ENCODE measurements at places on chromosomes 1 and 21.

DNA sequence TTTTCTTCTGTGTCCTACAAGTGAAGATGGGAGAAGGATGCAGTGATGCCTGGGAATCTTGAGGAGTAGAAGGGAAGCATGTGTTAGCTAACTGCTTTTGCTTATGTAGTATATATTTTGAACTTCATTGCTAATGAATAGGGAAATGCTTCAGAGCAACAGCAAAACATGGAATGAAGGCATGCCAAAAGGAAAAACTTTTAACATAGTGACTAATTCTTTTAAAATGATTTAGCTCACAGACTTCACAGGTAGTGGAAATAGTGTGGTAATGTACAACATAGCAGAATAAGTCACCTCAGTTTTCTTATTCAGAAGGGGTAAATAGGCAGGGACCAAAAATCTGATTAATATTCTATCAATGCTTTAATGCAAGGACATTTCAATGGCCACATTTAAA, 95.5 kb downstream of the LYPLAL1 start:
- no peak for DNase-seq

- no peak for DNase-seq
Observed at GRCh38 chr1:204728045-204728444, 42.5 kb upstream of the LRRN2 start.

DNA sequence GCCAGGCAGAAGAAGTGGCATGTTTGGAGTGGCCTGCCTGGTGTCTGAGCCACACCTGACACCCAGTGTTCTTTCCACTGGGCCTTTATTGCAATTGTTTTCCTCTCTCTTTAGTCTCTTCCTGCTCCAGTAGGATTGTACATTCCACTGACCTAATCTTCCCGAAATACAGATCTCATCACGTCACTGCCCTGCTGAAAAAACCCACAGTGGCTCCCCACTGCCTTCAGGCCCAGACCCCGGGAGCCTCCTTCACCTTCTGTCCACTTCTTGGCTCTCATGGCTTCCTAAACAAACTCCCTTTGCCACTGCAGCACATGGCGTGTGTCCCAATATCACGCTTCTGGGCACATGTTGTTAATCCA, 25.3 kb upstream of the ATP5PO start:
- no peak for DNase-seq

DNA sequence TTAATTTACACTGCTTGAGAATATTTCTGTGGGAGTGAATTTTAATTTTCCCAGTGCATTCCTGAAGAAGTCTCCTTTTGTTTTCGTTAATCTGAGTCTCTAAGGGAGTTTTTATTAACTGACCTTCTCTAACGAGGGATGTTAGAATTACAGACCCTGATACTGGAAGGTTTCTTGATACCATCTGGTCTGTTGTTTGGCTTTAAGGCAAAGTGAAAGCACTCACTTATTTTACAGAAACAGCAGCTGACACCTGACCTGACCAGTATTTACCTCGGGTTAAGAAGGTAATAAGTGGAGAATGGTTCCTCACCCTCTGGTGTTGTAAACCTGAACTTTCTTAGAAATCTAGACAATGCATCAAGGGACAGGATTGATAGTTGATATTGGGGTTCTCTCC, 12.4 kb downstream of the CDC14A start:
- DNase-seq, result no peak

DNA sequence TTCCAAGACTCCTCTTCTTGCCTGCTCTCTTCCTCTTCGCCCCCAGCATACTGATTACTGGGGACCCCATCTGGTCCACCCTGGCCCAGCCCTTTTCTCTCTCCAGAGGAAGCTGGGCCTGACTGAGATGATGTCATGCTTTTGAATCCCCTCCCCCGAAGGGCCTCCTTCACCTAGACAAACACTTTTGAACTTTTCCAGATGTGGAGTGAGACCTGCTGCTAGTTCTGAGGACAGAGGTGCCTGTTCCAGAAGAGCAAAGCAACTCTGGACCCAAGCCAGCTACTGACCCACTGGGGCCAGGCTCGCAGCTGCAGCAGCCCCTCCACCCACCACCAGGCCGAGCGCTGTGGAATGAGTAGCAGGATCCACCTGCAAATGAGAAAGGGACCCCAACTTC, 8.4 kb downstream of the CD34 start:
- no peak for DNase-seq

DNA sequence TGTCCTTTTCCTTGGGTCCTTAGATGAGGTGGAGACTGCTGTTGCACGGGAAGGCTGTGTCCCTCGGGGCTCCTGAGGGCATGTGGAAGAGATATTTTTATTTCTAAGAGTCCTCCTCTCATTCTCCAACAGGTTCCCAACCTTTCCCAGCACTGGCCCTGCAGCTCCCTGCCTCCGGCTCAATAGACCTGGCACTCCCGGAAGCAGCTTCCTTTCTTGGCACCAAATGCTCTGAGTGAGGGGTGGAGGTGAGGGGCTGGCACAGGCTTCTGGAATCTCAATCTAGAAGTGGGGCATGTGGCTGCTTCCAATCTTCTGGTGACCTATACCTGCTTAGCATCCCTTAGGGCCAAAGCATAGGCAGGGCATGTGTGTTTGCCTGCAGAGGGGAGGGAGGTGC, 4.5 kb downstream of the ETV3L start:
- no peak for DNase-seq

DNA sequence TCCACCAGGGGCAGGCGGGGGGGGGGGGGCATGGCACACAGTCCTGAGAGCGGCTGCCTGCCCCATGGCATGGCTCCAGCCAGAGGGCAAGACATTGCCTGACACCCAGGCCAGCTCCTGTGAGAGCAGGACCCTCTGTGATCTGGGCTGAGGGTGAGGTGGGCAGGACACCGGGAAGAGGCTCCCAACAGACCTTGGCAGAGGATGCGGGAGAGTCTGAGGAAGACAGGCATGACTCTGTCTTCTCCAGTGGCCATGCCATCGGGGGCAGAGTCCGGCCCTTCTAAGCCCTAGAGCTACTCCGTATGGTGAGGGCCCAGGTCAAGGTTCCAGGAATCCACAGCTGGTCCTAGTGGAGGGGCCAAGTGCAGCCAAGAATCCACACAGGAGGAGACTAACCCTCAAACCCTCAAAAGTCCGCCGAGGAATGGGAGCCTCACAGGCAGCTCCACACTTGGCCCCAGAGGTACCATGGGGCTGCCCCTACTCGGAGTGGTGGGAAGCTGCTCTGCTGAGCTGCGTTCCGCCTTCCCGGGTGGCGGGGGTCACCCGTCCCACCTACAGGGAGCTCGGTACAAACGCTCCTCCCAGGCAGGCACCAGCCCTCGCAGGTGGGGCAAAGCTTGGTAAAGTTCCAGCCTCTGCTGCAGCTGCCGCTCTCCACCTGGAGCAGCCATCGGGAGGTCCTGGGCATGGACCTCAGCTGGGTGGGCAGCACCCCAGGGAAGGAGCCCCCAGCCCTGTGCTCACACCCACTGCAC, 6.5 kb downstream of the ACTRT2 start:
- no peak for DNase-seq

GRCh38 chr1:42422737-42423136, 33.1 kb downstream of the ZMYND12 start:
- DNase-seq, result no peak

DNA sequence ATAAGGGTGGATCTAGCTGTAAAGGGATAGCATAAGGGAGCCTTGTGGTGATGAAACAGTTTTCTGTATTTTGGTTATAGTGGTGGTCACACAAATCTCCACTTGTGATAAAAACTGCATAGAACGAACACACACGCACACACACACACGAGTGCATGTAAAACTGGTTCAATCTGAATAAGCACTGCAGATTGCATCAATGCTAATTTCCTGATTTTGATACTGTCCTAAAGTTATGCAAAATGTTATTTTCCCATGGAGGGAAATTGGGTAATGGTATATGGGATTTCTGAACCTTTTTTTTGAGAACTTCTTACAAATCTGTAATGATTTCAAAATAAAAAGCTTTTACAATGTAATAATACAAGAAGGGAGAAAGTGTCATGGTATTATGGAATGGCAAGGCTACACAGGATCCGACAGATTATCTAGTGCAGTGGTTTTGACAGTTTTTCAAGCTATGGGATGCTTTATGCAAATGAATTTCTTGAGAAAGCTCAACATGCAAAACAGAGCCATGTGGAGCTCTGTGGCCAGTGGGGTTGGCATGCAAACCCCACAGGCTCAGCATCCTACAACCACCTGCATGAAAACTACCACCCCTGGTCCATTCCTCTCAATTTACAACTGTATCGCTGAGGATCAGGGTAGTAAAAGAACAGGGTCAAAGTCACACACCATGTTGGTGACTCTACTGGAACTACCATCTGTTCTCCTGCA, 18.8 kb downstream of the SLC41A1 start:
- DNase-seq, result no peak

- DNase-seq, result no peak
Observed at GRCh38 chr1:63190171-63190570, 132.2 kb upstream of the FOXD3 start.

- no peak for DNase-seq
Observed at GRCh38 chr1:198934426-198934825, 295.6 kb downstream of the PTPRC start.

GRCh38 chr1:17585266-17585987, 45.9 kb downstream of the ARHGEF10L start:
- DNase-seq, result no peak

- DNase-seq, result no peak
Observed at GRCh38 chr1:220563564-220563963, 35.6 kb downstream of the MARK1 start.

- no peak for DNase-seq
Observed at GRCh38 chr1:3441410-3441847, 13.0 kb upstream of the ARHGEF16 start.

DNA sequence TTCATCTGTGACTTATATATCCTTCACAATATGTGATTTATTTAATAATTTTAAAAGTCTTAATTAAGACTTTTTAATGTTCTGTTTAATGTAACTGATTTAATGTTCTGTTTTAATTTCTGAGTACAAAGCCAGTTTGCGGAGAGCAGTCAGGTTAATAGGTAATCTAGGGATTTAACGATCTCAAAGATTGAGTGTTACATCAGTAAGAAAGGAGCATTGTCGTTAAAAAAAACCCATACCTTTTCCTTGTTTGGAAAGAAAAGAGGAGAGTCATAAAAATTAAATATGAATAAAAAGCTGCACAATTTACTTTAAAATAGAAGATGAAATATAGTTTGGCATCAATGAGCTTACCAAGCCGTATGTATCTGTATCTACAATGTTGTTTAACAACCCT, 621.4 kb downstream of the KIF26B start:
- DNase-seq, result no peak

DNA sequence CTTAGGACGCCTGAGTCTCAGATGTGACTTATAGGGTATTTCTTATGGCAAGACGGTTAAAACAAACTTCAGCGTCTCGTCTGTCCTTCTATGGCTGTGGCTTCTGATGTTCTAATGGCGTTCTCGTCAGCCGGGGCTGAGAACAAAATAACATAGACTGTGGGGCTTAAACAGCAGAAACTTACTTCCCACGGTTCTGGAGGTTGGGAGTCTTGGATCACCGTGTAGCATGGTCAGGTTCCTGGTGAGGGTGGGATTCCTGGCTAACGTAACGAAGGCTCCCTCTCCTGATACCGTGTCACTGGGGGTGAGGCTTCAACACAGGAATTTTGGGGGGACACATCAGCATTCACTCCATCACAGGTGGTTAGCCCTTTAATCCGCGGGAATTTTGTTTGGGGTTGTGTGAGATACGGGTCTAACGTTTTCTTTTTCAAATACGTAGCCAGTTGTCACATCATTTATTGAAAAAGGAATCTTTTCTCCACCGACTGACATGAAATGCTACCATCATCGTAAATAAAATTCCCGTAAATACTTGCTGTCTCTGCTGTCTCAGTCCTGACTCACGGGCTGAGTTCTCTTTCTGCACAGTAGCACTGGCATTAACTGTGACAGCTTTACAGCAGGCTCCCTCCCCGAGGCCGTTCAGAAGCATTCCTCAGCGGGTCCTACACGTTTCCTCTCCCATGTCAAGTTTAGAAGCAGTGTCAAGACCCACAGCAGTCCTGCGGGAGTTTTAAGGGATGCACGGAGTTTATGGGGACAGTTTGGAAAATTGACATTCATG, 8.1 kb upstream of the POFUT2 start:
- DNase-seq, result no peak

GRCh38 chr1:183806125-183806524, 1.2 kb downstream of the RGL1 start:
- no peak for DNase-seq

DNA sequence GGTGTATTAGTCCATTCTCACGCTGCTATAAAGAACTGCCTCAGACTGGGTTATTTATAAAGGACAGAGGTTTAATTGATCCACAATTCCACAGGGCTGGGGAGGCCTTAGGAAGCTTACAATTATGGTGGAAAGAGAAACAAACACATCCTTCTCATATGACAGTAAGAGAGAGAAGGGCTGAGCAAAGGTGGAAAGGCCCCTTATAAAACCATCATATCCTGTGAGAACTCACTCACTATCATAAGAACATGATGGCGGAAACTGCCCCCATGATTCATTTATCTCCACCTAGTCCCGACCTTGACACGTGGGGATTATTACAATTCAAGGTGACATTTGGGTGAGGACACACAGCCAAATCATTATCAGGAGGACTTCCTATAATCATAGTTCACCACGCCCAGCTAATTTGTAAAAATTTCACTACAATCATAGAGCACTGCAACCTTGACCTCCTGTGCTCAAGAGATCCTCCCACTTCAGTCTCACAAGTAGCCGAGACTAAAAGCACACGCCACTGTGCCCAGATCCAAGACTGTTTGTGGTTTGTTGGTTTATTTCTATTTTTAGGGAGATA, 164.9 kb downstream of the RERE start:
- no peak for DNase-seq

GRCh38 chr1:36673202-36673601, 190.5 kb upstream of the CSF3R start:
- DNase-seq, result no peak

DNA sequence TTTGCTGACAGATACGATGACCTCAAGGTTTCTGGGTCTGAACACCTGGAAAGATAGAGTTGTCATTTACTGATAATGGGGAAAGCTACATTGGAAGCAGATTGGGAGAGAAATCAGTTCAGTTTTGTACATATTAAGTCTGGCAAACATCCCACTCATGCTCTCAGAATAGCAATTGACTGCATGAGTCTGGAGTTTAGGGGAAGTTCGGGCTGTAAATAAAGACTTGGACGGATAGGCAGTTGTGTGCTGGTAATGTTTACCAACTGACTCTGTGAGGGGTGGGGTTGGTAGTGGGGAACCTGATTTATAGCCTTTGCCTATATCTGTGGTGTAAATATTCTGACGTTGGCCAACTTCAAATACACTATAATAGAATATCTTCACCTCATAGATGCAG, 4.0 kb downstream of the H6PD start:
- no peak for DNase-seq

DNA sequence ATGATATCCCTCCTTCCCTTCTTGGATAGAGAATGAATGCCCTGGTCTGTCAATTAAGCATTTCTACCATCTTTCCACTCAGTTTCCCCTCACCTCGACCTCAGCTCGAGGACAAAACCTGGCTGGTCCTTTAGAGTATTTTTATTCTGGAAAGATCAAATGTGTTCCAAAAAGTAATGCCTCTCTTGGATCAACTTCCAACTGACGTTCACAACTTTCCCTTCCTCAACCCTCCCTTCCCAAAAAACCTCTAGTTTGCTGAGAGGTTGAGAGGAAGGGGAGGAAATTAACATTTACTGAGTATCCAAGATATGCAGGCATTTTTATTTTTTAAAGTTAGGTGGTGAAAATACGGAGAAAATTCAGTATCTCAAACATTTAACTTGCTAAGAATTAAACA, 182.9 kb downstream of the TGFBR3 start:
- DNase-seq, result no peak

- DNase-seq, result no peak
Observed at GRCh38 chr21:31908106-31909031, 35.5 kb downstream of the HUNK start.

GRCh38 chr1:175278734-175279116, 86.1 kb upstream of the KIAA0040 start:
- no peak for DNase-seq

All from CMK (cell line).